ENCODE measurements at places on chromosomes 4 and X.

- DNase-seq, result no peak
These were observed 112.5 kb downstream of the MID1 start for GRCh38 chrX:10507876-10508275.

DNA sequence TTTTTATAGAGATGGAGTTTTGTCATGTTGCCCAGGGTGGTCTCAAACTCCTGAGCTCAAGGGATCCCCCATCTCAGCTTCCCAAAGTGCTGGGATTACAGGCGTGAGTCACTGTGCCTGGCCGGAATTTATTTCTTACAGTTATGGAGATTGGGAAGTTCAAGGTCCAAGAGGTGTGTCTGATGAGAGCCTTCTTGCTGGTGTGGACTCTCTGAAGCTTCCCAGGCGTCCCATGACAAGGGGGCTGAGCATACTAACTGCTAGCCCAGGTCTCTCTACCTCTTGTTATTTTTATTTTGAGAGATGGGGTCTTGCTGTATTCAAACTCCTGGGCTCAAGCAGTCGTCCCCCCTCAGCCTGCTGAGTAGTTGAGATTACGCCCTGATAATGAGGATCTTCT lies 2.9 kb upstream of the NSD2 start:
- no peak for DNase-seq

DNA sequence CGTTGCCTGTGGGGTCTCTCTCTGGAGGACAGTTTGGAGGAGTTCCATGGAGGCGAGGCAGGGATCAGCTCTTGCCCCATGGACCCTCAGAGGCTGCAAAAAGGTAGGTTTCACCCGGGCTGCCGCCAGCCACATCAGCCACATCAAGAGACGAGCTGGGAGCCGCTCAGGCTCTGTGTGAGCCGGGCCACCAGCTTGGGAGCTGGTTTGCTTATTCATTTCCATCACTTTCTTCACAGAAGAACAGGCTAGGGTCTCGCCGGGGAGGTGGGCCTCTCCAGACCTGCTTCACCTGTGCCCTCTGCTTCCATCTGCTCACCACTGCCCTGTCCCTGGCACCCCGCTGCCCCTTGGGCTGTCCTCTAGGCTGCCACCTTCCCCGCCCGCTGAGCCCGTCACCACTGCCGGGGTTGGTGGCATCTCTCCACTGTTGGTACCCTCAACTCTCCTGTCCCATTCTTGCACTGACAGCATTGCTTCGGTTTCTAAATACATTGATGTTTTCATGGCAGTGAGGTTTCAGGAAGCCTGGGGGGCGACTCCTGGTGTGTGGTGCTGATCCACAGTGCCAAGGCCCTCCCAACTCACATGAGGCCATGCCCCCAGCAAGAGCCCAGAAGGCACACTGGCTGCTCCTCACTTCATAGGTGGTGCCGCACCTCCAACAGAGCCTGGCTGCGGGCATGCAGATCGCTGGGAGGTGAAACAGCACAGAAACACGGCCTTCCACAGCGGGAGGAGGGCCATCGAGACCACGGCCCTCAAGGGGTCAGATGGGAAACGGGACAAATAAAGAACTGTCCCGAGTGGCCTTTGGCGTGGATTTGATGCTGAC lies 4.5 kb upstream of the TREX2 start:
- no peak for DNase-seq

DNA sequence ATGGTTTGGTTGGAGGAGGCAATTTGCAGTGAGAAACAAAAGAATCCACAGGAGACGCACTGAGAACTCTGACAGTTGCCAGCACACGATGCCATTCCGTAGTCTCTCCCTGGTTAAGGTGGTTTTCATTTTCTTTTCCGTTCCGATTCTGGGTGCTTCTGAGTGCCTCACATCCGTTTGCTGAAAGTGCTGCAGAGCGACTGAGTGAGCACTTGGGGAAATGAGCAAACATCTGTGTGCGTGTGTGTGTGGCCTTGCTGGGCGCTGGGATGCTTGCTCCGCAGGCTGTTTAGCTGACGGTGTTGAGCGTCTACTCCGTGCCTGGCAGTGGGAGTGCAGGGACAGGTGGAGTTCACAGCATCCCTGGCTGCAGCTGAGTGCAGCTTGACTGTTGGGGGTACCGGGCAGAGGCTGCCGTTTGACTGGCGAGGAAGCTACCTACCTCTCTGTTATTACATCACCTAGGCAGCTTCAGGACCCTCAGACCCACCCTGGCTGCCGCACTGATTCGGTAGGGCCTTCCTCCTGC lies 49.3 kb downstream of the SORCS2 start:
- DNase-seq, result no peak

DNA sequence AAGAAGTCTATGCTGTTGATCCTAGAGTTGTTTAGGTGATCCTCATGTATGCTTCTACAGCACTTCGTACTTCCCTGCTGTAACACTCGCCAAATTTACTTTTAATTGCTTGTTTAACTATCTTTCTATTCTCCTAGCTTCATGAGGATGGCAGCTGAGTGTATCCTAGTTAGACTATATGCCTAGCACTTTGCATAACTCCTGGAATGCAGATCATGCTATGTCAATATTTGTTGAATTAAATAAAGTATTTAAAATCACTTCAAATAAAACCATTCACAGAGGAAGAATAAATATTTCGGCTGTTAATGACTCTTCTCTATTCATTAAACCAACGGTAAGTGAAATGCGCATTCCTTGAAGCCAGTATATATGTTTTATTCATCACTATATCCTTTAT lies 55.1 kb downstream of the F9 start:
- no peak for DNase-seq
